ENCODE measurements at places on chromosomes 1 and 21.

- no peak for DNase-seq
These were observed 42.5 kb downstream of the CNST start for GRCh38 chr1:246608616-246609376.

DNA sequence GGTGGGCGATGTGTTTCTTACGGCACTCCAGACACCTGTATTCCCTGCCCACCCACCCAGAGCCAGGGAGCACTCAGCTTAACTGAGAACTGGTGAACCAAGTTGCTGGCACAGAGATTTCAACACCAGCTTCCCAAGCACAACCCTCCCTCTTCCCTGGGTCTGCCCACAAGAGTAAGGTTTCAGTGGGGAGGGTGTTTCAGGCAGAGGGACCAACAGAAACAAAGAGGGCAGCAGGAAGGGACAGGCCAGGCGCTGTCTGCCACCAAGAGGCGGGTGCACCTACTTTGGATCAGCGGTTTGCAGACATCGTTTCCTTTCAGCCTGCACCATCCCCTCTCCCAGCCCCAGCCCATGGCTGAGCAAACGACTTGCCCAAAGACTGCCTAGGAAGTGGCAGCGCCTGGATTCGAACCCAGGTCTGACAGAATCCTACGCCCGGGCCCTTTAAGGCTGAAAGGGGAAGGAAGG is 21.9 kb upstream of the ALDH4A1 start:
- no peak for DNase-seq

DNA sequence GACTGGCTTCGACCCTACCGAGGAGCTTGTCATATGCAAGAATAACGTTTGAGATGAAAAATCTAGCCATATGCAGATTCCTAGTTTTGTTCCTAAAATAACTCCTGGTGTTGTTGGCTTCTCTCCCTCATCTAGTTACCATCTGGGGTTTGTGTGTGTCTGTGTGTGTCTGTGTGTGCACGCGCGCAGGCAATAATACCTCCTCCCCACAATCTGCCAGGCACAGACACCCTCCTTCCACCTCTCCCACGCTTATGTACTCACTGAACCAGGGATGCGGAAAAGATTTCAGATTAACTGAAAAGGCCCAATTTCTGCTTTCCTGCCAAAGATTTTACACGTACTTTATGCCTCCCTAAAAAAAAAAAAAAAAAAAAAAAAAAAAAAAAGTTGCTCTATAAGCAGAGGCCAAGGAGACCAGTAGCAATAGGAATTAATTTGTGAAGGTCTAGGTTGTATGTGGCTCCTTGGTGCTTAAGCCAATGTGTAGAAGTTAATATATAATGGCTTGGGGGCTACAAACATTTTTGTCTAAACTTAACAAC is 452.7 kb downstream of the NUF2 start:
- DNase-seq = no peak

GRCh38 chr1:224525411-224526040 is 90.6 kb upstream of the CNIH3 start:
- no peak for DNase-seq

DNA sequence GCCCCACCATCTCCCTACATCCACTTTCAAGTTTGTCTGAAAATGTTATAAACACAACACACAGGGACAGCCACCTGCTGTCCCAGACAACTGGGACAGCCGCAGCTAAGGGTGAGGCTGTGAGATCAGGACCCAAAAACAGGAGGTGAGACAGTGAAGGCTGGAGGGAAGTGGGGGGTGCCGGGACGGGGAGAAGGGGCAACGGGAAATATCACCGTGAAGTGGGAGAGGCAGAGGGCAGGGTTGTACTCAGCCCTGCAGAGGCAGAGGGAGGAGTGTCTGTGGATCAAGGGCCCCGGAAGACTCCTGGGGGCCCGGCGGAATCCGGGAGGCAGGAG is 114.4 kb downstream of the CASZ1 start:
- no peak for DNase-seq

DNA sequence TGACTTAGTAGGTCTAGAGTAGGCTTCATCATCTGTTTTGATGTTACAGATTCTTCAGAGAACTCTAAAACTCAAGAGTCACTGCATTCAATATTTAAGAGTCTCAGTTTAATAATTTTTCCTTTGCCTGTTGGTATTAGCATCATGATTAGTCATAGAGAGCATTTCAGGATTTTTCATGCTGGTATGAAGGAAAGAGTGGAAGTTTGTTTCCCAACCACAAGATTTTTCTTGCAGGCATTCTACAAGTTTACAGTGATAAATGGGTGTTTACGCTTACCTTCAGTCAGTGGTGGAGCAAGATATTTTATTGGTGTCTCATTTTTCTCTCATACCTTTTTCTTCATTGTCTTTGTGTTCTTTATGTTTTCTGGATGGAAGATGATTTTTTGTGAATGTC is 58.4 kb upstream of the MYOCOS start:
- DNase-seq = no peak

- DNase-seq = no peak
These were observed 52.9 kb upstream of the CITED4 start for GRCh38 chr1:40914927-40915569.

- no peak for DNase-seq
These were observed 89.2 kb downstream of the GPR88 start for GRCh38 chr1:100627054-100627716.

DNA sequence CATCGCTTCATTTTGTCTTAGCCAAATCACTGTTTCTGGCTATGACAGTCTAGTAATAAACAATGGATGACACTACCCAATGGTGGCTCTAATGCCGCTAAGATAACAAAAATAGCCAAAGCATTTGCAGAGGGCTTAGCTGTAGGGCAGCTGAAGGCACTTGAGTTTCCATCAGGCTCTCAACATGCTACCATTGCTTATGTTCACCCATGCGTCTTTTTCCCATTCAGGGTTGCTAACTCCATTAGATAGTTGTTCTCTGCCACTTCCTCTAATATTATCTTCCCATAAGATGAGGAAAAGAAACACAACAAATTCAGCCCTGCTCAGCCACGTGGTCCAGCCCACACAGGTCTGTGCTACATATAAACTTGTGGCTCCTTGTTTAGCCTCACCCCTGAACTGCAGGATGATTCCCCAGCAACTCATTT is 159.6 kb downstream of the TOMM20 start:
- DNase-seq = no peak

DNA sequence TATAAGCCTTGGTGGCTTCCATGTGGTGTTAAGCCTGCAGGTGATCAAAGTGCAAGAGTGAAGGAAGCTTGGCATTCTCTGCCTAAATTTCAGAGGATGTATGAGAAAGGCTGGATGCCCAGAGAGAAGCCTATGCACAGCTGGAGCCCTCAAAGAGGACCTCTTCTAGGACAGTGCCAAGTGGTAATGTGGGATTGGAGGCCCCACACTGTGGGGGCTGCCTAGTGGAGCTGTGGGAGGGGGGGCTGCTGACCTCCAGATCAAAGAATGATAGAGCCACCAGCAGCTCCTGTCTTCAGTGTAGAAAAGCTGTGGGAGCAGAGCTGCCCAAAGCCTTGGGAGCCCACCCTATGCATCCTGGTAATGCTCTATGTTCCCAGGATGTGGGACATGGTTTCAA is 1512.7 kb upstream of the TPTE start:
- no peak for DNase-seq

- no peak for DNase-seq
These were observed 21.3 kb downstream of the NPHS2 start for GRCh38 chr1:179554427-179554826.

DNA sequence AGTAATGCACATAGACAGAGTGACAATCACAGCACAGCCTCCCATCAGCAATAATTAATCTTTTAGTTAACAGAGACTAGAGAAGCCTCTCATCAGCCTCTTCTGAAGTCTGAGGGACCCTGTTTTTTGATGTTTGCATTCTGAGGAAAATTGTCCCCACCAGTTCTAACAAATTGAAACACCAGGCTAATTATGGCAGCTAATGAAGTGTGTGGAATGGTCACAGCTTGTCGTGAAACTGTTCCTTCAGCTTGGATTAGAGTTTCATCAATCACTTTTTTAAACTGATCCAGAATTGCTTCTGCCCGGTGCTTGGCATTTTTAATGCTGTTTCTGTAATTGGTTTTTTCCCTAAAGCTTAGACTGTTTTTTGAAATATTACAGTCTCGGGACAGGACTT is 208.0 kb downstream of the SPATA17 start:
- DNase-seq = no peak

DNA sequence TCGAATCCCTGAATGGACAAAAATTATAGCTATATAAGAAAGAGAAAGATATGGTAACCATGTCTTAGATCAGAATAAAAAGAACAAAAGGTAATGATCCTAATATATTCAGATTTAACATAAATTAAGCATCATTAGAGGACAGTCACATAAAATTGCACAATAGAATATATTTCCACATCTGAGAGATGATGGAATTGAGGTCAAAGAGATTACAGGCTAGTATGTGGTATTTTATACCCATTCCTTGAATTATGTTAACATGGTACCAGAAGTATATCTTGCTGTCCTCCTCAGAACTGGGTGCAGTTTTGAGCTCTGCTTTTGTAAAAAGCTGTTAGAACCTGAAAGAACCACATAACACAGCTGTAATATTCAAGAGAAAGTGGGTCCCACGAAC is 245.6 kb upstream of the HOOK1 start:
- DNase-seq = no peak

- DNase-seq = no peak
These were observed 40.5 kb upstream of the JAK1 start for GRCh38 chr1:65006806-65007205.

GRCh38 chr1:32684167-32684811 is 18.3 kb downstream of the SYNC start:
- no peak for DNase-seq

- DNase-seq = no peak
These were observed 24.4 kb downstream of the SNAP47 start for GRCh38 chr1:227759341-227760300.

DNA sequence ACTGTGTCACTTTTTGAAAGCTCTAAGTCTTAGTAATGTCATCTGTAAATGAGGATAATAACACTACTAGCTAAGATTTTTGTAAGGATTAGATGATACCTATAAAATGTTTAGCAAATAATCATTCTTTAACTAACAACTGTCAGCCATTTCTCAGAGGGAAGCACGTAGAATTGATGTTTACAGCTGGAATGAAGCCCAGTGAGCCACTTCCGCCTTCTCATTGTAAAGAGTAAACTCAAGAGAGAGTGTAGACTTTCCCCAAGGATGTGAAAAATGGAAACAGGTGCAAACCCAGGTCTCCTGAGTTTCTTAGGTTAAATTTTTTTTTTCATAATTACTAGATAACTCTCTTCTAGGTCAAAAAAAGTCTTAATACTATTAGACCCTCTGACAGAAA is 4.9 kb downstream of the GREM2 start:
- no peak for DNase-seq

DNA sequence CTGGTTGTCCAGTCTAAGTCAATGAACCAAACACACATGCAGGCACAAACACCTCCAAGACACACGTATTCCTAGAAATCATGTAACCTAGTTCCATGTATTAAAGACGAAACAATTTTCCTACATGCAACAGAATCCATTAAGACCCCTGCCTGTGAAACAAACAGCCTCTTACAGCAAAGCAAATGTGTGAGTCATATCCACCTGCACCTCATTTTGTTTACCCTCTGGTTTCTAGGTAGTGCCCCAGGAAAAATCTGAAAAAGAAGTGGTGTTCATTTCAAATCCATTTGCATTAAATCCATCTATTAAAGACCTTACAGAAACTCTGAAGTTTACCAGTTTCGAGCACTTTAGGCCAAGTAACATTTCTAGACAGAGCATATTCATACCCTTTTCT is 74.1 kb downstream of the VCAM1 start:
- DNase-seq = no peak

GRCh38 chr1:23525558-23526250 is 5.3 kb downstream of the E2F2 start:
- no peak for DNase-seq

- DNase-seq = no peak
These were observed 65.7 kb downstream of the NENF start for GRCh38 chr1:212498283-212499040.

DNA sequence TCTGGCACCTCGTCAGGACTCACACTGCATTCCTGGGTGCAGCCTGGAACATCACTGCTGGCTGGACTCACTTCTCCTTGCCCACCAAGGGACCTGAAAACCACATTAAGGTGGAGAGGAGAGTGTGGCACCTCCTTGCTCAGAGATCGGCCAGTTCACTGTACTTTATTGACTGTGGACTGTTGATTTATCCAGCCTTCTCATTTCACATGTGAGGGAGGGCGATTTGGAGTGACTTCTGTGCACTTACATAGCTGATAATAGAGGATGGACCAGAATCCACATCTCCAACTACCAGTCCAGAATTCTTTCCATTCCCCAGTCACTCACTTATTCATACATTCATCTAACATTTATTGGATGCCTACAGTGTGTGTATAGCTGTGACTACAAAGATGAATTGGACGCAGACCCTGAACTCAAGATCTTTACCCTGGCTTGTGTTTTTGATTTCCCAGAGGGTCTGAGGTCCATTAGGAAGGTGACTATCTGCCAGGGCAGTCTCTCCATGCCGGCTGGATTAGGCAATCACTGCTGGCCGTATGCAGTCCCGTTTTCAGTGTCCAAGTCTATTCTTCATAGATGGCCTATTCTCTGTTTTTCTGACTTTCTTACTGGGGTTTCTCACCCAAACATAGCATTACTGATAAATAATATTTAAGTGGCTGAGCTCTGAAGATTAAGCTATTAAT is 233.5 kb upstream of the SGIP1 start:
- DNase-seq = no peak

GRCh38 chr21:14751011-14751410 is 204.9 kb upstream of the SAMSN1 start:
- DNase-seq = no peak

DNA sequence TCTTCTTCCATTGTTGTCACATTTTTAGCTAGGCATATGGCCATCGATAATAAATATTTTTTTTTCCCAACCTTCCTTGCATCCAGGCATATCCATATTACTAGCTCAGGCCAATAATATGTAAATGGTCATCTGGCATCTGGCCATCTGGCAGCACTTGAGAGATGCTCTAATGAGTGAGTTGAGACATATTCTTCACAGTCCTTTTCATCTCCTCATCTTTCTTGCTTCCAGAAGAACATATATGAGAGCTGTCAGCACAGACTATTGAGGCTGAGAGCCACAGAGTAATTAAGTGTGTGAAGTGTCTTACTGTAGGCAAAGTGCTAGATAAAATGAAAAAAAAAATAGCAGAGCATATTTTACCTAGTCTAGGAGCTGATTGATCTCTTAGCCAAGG is 628.4 kb upstream of the TMPRSS15 start:
- DNase-seq = no peak

- no peak for DNase-seq
These were observed 326.3 kb upstream of the PKN2 start for GRCh38 chr1:88357729-88358128.

DNA sequence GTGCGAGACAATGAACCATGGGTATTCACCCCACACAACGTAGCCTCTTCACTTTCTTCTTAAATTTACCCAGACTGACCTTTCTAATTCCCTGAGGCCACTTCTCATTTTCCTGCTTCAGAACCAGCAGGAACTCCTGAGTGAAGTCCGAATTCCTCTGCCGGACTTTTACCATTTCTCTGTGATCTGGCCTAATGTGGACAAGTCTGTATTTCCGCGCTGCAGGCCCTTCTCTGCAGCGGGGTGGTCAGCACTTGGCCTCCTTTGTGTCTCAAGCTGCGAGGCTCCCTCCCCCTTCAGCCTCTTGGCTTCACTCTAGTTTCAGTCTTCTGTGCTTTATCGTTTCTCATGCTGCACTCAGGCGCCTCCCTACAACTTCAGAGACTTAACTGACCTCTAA is 9.4 kb upstream of the CTBS start:
- no peak for DNase-seq
